Cerebellar nuclear complex (tissue), 1 donor: ENCODE measurements at places on chromosomes 16 and 17.

DNA sequence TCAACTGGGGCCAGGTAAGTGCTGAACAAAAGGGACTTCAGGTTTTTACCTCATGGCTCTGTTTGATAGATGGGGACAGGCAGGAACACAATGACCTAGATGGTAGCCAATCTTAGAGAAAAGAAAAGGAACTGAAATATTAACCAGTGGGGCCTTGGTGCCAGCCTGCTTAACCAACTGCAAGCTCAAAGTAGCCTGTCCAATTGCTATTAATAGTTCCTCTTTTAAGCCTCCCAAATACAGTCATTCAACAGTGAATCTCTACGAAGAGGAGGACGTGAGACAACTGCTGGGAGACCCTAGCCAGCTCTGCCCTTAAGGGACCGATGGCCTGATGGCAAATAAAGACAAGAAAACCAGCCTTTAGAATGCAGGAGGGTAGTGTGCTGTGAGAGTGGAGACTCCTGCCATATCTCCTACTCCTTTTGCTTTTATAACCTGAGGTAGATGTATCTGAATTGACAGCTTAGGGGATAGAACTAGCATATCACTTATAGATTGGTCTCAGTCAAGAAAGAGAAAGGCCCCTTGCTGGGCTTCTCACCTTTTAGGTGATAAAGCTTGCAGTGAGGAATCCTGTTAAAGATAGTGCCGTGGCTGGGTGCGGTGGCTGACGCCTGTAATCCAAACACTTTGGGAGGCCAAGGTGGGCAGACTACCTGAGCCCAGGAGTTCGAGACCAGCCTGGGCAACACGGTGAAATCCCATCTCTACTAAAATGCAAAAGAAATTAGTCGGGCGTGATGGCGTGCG is 28.3 kb downstream of the ARSG start:
- no peak for DNase-seq

DNA sequence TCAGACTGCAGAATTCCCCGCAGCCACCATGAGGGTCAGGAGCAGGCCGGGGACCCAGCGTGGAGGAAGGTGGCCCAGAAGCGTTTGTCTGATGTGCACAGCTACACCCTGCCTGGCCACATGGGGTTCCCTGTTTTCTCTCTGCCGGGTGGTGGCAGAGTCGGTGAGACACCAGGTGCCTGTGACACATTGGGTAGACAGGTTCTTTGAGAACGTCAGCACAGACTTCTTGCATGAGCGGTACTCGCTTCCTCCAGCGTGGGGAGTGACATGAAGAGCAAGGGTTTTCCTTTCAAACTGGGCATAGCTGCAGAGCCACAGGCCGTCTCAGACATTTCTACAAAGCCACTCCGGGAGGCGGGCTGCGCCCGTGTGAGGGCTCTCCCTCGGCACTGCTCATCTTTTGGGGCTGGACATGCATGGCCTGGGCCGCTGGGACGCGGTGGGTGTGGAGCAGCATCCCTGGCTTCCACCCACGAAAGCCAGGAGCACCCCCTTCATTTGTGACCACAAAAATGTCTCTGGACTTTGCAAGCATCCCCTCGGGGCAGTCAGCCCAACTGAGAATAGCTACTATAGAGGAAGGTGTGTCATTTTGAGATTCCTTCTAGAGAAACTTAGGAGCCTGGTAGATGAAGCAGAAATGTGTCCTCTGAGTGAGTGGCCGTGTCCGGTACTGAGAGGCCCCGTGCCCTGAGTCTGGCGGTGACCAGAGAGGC is 26.0 kb downstream of the NME3 start:
- DNase-seq: no peak

DNA sequence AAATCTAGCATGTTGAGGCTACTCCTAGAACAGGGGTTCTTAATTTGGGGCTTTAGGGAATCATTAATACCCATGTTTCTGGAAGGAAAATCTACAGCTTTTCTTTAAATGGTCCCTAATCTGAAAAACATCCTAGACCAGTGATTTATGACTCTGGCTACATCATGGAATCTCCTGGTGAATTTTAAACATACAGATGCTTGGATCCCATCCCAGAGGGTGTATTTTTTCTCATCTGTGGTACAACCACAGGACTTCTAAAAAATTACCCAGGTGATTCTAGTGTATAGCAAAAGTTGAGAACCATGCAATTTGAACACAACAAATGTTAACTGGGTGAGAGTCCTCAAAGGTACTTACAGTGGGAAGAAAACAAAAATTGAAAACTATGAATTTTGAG is 41.5 kb downstream of the KANSL1 start:
- DNase-seq: no peak

DNA sequence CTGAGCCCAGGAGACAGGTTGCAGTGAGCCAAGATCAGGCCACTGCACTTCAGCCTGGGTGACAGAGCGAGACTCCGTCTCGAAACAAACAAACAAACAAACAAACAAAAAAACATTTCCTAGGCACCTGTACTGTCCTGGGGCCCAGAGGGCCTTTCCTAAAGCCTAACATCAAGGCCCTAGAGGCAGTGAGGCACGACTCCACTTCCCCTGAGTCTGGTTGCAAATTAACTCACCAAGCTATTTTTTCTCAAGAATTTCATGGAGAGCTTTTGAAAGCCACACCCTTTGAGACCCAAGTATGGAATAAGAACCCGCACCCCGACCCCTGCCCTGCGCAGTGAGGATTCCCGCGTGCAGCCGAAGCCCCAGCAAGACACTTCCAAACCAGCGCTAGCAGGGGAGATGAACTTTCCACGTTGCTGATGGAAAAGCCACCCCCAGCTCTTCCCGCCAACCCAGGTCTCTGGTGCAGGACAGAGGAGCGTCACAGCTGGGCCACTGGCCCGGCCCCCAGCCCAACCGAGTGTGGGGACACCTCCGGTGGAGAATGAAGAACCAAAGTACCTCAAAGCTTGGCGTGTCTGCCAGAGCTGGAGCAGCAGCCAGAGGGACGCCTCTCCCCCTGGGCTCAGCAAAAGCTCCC is 1.2 kb downstream of the CHST5 start:
- no peak for DNase-seq

DNA sequence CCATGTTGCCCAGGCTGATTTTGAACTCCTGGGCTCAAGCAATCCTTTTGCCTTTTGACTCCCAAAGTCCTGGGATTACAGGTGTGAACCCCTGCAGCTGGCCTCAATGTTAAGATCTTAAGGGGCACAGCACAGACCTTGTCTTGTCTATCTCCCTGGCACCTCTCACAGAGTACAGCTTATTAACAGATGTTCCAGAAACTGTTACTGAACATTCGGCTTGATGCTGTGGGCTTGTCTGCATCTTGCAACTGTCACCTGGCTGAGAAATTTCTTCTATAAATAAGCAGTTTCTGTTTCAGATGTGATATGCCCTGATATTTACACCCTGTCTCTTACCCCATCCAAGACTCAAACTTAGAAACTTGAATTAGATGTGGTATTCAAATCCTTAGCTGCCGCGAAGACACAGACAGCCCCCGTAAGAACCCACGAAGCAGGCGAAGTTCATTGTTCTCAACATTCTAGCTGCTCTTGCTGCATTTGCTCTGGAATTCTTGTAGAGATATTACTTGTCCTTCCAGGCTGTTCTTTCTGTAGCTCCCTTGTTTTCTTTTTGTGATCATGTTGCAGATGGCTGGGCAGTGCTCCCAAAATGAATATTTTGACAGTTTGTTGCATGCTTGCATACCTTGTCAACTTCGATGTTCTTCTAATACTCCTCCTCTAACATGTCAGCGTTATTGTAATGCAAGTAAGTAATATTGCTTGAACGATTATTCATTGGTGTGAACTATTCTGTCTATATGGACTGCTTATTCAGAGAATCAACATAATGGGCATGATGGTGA is at the start of gene TNFRSF17:
TNFRSF17 (plus strand) TSS at position 450 of the 791 bp plus-strand sequence; CDS start at position 565, 115 bp downstream.
- DNase-seq: no peak

DNA sequence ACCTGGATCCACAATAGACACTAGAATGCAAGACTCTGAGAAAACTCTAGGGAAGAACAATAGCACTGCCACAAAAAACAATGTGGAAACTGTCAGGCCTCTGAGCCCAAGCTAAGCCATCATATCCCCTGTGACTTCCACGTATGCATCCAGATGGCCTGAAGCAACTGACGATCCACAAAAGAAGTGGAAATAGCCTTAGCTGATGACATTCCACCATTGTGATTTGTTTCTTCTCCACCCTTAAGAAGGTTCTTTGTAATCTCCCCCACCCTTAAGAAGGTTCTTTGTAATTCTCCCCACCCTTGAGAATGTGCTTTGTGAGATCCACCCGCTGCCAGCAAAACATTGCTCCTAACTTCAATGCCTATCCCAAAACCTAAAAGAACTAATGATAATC is 39.2 kb upstream of the TNRC6C start:
- DNase-seq: no peak

DNA sequence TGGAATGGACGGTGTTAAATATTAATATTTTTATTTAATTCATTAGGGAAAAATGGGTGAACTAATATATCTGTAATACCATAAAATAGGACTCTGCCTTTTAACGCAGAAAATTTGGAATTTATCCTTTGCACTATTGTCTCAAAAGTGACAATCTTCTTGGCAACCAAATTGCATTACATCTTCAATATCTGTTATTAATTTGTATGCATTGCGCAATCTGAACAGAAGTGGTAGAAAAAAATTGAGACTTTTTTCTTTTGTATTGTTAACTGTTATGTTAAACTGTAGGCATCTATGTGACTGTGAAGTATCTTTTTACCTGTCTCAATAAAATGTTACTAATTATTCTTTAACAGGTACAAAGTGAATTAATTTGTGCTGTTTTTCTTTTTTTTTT is 55.6 kb downstream of the PPM1E start:
- DNase-seq: no peak

GRCh38 chr16:80824623-80825364 is 20.4 kb upstream of the CDYL2 start:
- no peak for DNase-seq

- DNase-seq: no peak
These were observed 72.6 kb downstream of the MGAT5B start for GRCh38 chr17:76940738-76941350.

DNA sequence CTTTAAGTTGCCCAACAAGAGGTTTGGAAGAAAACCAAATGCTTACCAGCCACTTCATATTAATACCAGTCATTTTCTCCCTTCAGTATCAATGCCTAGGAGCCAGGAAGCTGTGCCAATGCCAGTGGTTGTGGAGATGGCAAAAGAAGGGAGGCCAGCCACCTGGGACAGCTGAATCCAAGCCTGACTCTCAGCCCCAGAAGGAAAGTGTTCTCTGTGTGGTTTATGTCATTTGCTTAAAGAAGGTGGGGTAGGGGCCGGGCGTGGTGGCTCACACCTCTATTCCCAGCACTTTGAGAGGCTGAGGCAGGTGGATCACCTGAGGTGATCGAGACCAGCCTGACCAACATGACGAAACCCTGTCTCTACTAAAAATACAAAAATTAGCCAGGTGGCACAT is 13.4 kb downstream of the C17orf78 start:
- DNase-seq: no peak

GRCh38 chr16:66435896-66436295 is 8.8 kb downstream of the BEAN1 start:
- DNase-seq: no peak
